ENCODE measurements at places on chromosomes 6 and 20.

DNA sequence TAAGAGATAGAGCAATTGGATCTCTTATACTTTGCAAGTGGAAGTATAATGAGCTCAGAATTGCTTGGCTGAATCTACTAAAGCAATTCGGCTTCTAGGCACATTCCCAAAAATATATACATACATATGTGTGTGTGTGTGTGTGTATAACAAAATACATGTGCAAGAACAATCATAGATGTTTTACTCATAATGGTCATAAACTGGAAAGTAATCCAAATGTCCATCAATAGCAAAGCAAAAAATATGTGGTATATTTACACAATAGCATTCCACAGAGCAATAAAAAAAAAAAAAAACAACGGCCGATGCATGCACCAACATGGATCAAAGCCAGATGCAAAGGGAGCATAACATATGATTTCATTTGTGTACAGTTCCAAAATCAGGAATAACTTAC lies 707.9 kb downstream of the RFPL4B start:
- DNase-seq: no peak

DNA sequence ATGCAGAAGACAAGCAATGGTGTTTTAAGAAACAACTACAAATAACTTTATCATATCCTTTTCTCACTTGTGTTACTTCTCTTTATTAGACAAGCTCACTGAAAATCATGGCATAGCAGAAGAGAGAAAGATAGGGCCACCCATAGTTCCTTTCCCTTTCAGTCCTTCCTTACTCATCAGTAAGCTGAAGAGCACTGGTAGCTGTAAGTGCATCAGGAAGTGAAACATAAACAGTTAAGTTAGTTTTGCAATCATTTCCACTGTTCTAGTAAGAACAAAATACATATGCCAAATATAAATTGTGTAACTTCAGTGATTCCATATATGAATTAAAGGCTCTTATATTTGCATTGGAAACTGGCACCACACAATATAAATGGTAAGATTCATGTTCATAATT lies 220.1 kb downstream of the HACE1 start:
- DNase-seq: no peak

DNA sequence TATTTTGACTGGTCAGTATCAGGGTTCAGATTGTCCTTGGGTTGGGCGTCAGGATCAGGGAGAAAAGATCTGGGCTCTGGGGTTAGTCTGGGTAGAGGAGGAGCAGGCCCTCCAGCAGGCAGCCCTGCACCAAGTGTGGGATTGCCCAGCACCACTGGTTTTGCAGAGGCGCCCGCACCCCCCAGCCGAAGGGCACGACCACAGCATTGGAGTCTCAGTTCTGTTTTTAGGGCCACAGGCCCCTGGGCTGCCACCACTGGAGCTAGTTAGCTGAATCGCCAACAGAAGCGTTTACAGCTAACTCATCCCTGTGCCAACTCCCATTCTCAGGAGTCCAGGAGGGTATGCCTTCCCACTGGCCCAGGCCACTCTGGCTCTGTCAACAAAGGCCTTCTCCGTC lies 84.2 kb downstream of the TCP11 start:
- DNase-seq: no peak

DNA sequence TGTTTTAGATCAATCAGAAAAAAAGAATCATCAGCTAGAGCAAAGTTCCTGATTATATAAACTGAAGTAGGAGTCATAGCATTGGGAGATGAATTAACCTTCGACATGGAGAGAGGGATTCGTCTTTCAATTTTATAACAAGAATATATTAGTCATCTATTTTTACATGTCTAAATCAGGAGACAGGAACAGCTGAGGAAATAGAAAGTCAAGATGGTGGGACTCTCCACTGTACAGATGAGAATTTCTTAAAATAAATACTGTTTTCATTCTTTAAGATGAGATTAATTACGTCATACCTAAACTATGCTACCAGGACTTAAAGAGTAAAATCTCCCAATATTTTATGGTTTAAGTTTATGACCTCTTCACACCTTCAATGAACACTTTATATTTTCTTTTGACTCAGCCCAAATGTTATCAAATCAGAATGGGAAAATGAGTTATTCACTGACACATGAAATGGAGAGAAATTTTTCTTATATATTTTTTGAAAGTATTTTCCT lies 1137.7 kb downstream of the EPHA7 start:
- DNase-seq: no peak

DNA sequence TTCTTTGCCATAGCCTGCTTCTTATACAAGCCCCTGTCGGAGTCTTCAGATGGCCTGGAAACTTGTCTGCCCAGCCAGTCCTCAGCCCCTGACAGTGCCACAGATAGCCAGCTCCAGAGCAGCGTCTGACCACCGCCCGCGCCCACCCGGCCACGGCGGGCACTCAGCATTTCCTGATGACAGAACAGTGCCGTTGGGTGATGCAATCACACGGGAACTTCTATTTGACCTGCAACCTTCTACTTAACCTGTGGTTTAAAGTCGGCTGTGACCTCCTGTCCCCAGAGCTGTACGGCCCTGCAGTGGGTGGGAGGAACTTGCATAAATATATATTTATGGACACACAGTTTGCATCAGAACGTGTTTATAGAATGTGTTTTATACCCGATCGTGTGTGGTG lies 29.5 kb downstream of the SLCO4A1 start:
- DNase-seq: no peak

DNA sequence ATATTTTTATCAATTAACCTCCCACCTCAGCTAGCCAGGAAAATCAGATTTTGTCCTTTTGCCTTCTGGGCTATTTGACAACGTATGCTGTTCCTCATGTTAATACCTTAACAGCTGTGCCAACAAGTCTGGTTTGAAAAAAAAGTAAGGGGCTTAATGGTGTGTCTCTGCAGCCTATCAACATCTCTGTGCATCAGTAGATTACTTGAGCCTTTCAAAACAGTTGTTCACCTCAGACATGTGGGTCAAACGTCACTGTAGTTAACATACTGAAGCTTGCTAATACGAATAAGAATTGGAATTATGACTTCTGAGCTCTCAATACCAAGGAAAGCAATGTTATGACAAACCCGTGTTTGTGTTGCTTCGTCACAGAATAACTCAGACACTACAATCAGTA lies 23.0 kb downstream of the CEP57L1 start:
- DNase-seq: no peak

DNA sequence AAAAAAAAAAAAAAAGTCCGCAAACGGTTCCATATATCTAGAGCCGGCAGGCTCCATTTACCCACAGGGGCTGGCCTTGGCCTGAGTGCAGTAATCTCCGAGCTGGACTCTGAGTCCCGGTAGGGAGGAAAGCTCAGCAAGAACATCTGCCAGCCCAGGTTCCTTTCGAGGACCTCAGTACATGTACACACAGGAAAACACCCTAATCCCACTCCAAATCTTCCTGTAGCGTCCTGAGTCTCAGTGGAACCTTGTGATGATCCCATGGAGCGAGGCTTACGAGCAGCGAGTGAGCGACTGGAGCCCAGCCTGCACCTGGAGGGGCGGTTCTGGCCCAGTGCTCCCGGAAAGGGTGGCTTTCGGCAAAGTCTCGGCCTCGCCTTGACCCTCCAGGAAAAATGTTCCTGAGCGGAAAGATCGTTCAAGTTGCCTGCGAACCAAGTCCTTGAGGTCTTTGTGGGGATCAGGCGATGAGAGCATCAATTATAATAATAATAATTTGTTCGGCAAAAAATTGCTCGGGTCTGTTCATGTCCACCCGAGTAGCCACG lies 32.1 kb downstream of the PRSS16 start:
- no peak for DNase-seq

DNA sequence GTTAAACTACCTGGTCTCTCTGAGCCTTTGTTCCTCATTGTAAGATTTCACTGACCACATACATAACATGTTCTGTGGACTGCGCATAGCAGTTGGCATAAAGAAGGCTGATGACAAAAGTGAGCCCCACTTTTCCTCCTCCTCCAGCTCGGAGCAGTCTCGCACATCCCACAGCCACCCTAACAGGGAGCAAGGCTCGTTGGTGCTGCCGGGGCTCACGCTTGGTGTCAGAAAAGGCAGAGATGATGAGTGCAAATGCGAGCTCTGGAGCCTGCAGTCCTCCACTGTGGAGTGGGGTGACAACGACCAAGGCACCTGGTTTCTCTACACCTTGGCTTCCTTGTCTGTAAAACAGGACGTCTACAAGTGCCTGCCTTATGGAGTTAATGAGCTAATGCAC lies 9.7 kb downstream of the TGM3 start:
- DNase-seq: no peak

- no peak for DNase-seq
These were observed 117.7 kb downstream of the PLEKHG1 start for GRCh38 chr6:150717419-150717818.

DNA sequence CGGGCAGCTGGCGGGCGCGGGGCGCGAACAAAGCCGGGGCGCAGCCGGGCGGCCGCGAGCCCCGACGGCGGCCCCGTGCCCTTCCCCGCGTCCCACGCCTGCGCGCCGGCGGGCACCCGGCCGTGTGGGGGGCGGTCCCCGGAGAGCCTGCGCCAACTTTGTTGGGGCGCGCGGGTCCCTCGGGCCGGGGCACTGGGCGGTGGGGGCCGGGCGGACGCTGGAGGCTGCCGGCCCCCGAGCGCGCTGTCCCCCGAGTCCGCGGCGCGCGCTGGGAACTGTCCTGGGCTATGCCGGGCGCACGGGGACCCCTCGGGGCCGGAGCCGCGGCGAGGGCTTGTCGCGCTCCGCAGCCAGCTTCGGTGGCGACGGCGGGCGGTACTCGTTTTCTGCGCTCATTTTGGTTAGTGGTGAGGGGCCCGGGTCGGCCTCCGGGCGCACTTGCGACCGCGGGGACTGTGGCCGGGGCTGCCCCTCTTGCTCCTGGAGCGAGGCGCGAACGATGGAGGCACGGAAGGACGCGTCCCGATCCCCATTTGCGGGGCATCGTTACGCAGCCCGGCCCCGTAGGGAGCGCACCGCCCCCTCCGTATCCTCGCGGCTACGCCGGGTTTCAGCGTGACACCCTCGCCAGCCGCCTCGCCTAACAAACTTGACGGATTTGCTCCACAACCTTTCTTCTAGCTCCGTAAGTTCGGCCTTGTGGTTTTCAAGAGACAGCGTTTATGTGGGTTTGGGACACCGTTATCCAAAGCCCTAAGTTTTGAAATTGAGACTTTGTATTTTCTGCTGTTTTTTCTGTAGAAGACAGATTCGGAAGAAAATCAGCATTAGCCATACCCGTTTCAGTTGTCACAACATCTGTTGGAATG lies 622 bp downstream of the SS18L1 start:
- peak; percentile 33 for DNase-seq

- DNase-seq: no peak
These were observed 14.5 kb upstream of the CDC5L start for GRCh38 chr6:44373051-44373450.

- DNase-seq: no peak
These were observed 1.1 kb upstream of the TRAM2 start for GRCh38 chr6:52577778-52578463.

DNA sequence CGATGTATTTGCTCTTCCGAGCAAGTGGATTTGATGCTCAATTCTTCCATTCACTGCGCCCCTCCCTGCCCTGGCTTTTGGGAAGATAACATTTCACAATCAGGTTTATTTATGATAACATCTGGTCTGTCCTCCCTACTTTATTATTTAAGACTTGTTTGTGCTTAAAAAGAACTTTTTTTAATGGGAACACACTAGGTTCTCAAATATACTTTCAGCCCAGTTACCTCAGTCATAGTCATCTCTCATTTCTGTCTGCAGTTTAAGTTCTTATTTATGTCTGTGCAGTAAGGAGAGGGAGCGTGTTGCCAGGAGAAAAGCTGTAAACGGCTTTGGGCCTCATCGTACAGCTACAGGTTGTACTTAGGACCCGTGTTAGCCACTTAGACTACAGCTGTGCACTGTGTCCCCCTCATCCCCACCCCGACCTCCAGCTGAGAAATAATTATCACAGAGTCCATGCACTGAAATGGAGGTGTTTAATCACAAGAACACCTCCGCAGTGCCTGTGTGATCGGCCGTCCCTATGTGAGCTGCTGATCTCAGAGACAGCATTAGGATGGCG lies 99.3 kb downstream of the RPP40 start:
- no peak for DNase-seq

- no peak for DNase-seq
These were observed 16.5 kb upstream of the CCR6 start for GRCh38 chr6:167106406-167106805.

DNA sequence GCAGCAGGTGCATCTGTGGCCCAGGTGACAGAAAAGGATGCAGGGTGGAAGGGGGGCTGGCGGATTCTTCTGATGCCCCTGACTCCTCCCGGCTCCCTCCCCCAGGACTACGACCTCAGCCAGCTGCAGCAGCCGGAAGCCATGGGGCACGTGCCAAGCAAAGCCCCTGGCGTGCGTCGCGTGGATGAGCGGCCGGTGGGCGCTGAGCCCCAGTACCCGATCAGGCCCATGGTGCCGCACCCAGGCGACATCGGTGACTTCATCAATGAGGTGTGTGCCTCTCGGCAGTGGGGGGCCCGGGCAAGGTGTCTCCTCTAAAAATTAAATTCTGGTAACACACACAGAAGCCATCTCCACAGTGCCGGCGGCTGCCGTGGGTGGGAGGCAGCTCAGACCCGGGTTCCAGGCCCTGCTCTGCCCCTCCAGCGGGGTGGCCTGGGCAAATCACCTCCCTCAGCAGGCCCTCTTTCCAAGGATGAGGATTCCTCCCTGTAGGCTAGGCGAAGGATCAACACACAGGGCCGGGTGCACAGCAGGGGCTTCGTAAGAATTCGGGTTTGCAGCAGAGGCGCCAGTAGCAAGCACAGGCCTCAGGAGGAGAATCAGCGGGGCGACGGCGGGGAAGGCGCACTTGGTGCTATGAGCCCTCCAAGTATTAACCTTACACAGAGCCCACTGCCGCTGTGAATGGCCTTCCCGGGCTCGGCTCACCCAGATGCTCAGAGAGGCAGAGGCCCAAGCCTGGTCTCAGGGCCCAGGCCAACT lies 131.5 kb downstream of the TAF4 start:
- DNase-seq: no peak

- DNase-seq: no peak
These were observed 1.3 kb upstream of the CNKSR3 start for GRCh38 chr6:154511791-154512190.

DNA sequence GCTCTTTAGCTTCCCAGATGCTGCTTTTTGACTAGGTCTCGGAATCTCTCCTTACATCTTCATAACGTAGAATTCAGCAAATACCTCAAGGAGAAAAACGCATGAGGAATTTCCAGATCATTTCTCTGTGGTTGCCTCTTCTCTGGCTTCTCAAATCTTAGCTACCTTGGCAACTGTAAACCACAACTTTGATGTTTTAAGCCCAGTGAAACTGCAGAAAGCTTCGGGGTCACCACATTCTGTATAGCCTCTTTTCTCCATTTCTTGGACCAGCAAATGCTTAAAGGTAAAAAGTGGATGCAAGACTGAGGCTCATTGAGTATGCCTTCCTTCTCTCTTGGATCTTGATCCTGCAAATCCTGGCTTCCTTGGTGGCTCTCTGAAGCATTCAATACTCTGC lies 125.5 kb upstream of the FBXL4 start:
- DNase-seq: no peak

GRCh38 chr6:76275746-76276145 lies 203.3 kb upstream of the IMPG1 start:
- DNase-seq: no peak

DNA sequence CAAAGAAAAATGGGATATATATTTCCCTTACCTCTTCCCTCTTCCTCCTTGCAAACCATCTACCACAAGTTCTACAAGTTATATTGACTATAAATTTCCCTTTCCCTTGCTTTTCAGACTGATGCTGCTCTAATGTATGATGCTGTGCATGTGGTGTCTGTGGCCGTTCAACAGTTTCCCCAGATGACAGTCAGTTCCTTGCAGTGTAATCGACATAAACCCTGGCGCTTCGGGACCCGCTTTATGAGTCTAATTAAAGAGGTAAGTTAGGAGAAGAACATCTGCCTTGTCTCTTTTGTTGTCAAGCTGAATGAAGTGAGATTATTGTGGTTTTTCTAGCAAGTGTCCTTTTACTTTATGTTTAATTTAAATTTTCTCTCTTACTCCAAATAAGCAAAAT lies 406.0 kb downstream of the GRIK2 start:
- DNase-seq: no peak
